ENCODE measurements at places on chromosomes 12 and 14.

- no peak for DNase-seq
Observed at GRCh38 chr14:99592933-99593753, 10.9 kb downstream of the CCDC85C start.

DNA sequence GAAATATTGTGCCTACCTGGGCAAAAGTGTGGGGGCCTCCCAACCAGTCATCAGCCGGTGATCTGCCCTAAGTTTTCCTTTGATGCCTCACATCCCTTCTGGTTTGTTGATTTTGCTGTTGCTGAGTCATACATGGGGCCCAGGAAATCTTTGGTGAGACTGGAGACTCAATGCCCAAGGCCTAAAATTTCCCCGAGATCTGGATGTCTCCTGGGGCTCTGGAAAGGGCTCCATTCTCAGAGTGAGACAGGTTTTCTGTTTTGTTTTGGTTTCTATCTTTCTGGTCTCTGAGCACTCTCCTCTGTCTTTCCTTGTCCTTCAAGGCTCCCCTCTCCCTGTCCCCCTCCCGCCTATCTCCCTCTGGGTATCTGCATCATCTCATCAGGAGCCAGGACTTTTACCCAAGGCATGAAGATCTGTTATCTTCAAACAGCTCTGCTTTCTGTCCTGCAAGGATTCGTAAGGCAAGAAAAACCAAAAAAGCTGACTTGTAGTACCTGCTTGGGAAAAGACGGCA, 152.8 kb upstream of the MAX start:
- peak; percentile 58 for DNase-seq

GRCh38 chr12:17334784-17335183, 728.8 kb upstream of the LMO3 start:
- DNase-seq = no peak

DNA sequence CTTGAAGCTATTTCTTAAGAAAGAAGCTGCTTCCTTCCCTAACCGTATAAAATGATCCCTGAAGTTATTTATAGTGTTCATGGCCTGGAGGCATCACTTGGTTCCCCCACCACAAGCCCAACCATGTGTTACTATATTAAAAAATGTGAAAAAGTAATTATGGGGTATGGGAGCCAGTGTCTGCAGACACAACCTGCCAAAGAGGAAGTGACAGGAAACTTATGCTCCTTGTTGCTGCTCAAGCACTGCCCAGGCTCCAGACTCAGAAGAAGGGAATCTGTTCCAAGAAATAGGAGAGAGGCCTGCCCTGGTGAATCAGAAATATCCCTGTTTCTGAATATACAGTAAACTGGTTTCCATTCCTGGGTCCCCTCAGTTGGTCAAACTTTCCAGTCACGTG, 217.2 kb upstream of the BMP4 start:
- peak; percentile 53 for DNase-seq

DNA sequence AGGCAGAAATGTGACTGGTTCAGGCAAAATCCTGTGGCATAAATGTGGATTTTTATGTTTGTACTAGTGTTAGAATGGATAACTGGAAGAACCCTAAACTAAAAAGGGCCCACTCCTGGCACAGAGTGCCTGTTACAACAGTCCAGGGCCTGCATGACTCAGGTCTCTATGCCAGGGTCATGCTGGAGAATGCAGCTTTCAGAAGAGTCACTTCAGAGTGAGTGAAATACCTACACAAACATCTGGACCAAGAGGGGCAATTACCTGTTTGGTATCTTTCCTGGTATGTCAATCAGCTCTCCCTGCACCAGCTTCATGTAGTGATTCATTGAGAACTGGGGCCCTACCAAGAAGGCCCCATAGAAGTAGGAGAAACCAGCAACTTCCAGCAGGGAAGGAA, 10.0 kb downstream of the EMG1 start:
- DNase-seq = no peak

GRCh38 chr12:108649126-108649525, 15.4 kb upstream of the SELPLG start:
- DNase-seq = peak; percentile 70

DNA sequence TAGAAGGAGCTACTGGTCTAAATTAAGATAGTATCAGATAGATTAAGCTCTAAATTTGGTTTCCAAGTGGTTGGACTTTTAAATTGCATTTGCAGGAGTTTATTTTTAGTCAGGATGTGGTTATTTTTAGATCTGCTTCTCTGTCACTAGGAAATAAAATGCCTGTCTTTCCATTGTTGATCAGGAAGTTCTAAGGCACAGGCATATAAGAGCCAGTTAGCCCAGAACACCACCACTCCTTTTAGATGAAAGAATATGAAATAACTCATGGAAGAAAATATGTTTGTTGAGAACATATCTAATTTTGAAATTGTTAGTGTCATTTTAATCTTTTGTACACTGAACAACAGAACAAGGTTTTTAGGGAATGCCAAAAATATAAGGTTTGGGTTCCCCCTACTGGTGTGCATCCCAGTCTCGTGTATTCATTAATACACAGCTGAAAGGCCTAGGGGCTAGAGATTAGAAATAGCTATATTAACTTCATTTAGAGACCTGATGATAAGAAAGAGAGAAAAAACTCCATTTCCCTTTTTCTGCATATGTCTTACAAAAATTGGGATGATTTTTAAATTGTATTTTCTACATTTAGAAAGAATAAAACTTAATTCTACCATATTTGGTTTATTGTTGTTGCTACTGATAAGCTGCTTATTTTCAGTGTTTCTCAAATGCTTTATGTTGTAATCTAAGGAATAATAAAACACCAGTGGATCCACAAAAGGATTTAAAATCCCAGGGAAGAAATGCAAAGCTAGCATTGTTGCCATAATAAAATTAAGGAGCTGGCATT, 67.2 kb downstream of the RIC8B start:
- peak; percentile 46 for DNase-seq

Data from AG10803 (cell line).